ENCODE measurements at places on chromosomes 3 and 15.
A peak's percentile ranks its signal among the peaks of the same experiment; 100 is the strongest.

DNA sequence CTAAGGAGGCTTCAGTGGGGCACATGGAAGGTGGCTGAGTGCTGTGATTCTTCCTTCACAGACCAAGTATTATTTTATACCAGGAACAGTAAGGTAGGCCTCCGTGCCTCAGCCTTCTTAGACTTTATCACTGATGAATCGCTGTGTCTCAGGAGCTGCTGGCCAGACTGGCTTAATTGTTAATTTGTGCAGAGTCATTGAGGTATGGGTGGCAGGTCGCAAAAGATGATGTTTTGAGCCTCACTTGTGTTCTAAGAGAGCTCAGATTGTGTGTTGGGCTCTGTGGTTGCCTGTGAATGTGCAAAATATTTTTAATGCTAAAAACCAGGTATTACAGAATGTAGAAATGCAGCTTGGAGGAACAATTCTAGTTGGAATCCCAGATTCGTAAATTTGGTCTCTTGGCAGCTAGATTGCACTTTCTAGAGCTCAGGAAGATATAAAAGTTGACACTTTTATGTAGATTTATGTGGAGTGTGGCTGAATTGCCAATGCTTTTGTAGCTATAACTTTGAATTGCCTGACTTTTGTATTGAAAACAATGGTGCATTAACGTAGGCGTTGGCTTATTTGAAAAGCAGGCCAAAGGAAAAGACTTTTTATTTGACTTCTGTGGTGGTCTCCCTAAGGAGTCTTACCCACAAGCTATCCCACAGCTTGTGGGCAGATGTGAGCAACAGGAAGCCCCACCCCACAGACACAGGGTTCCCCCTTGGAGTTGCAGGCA lies 53.4 kb downstream of the LARS2 start:
- DNase-seq = peak; percentile 30

- DNase-seq = no peak
Measured at GRCh38 chr3:166123576-166123975, 286.4 kb upstream of the BCHE start.

DNA sequence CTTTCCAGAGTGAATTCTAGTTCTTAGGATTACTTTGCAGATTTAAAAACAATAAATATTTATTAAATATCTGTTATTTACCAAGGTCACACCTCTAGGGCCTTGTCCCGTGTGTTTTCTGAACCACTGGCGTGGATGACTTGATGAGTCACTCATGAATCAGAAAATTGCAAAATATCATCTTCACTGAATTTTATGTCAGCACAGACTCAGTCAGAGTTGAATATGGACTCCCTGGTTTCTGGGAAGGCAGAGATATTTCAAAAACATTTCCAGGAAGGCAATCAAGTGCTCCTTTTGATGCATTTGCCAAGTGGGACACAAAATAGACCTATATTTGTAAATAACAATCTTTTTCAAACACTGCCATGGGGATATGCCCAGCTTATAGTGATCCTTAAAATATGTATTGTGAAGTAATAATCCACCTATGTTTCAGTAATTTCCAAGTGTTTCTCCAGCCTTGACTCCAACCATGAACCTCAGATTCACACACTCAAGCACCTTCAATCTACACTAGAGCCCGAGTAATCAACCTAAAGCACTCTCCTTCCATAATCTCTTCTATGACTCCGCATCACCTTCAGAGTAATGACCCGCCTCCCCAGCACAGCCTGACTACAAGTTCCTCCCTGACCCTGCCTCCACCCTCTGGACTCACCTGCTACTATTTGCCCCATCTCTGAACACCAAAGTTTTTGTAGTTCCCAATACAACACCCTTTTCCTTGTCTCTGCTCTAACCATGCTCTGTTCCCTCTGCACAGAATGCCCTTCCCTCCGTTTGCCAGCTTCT lies 24.3 kb downstream of the DPH3 start:
- DNase-seq = no peak

- DNase-seq = no peak
Measured at GRCh38 chr3:114450008-114450596, 156.3 kb downstream of the TIGIT start.

GRCh38 chr15:97461226-97461625 lies 499.3 kb upstream of the ARRDC4 start:
- DNase-seq = no peak

DNA sequence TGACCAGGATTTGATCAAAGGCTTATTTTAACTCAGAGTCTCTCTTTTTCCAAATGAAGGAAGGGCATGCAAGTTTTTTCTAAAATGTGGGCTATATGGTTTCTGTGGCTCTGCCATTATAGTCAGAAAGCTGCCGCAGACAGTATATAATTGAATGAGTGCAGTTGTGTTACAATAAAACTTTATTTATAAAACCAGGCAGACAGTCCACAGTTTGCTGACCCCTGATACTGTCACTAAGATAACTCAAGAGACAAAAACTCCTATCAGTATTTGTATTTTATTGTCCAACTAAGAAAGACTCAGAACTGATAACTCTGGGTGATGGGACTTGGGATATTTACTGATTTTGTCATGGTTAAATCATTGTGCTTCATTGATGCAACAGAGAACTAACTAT lies 4.9 kb downstream of the ALDH1A2 start:
- no peak for DNase-seq

- no peak for DNase-seq
Measured at GRCh38 chr3:50649451-50649931, 25.2 kb upstream of the DOCK3 start.

DNA sequence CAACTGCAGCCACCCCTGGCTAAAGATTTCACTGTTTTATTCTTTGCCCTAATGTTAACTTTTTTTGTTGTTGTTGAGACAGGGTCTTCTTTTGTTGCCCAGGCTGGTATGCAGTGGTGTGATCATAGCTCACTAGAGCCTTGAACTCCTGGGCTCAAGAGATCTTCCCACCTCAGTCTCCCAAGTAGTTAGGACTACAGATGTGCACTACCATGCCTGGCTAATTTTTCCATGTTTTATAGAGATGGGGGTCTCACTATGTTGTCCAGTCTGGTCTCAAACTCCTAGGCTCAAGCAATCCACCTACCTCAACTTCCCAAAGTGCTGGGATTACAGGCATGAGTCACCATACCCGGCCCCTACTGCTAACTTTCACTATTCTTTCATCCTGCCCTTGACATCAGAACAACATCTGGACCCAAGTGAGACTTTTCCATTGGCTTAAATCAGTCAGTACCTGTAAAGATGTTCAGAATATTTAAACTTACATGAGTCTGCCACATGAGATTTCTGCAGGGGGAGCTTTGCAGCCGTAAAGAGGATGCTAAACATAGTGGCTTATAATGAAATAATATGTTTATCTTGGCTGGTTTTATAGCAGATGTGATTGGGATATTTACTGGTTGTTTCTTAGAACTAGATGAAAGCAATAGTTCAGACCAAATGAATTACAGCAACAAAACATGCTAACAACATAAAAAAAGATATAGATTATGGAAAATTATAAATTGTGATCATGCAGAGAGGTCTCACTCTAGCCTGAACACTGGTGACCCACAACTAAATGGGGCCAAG lies 73.6 kb downstream of the HMG20A start:
- no peak for DNase-seq

- DNase-seq = no peak
Measured at GRCh38 chr3:126547721-126548120, 11.0 kb downstream of the C3orf22 start.

GRCh38 chr3:155416500-155417118 lies 123.1 kb upstream of the STRIT1 start:
- no peak for DNase-seq

GRCh38 chr3:122092460-122093165 lies 37.5 kb downstream of the CD86 start:
- DNase-seq = peak; percentile 33

DNA sequence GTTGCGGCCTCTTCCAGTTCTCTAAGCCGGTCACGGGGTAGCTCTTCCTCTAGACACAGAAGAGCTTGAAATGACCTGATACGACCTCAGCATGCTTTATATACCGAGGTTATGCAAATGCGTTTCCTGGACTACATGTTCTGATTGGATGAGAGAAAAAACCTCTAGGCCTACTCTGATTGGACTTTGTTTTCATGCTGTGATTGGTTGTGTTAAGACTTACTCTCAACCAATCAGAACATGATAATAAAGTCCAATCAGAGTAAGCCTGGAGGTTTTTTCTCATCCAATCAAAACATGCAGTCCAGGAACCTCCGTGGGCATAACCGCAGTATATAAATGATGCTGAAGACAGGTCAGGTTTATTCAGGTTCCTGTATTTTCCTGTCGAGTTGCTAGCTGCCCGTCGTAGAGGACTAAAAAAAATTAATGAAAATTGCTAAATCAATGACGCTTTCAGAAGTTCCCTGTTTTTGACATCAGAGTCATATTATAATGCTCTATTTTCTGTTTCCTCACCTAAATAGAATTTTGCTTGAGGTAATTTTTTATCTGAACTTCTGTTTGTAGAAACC lies 177.4 kb downstream of the POTEB3 start:
- no peak for DNase-seq

- DNase-seq = no peak
Measured at GRCh38 chr3:116000311-116000710, 377.0 kb downstream of the GAP43 start.

GRCh38 chr3:127337001-127337400 lies 49.2 kb upstream of the PRR20G start:
- no peak for DNase-seq

DNA sequence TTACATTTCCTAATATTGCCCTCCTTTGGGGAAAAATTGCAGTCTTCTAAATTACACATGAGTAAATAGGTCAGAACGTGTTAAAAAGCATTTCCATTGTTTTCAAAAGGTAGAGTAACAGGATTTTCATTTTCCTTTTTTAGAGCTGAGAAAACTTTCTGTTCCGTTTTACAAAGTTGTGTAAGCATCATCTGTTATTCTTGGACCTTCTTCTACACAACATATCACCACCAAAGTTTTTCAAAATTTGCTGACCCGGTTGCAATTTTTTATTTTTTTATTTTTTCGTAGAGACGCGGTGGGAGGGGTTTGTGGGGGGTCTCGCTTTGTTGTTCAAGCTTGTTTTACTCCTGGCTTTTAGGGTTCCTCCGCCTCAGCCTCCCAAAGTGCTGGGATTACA lies 1.1 kb downstream of the CCDC39 start:
- no peak for DNase-seq

GRCh38 chr3:152073267-152073666 lies 195.5 kb upstream of the MBNL1 start:
- DNase-seq = no peak

DNA sequence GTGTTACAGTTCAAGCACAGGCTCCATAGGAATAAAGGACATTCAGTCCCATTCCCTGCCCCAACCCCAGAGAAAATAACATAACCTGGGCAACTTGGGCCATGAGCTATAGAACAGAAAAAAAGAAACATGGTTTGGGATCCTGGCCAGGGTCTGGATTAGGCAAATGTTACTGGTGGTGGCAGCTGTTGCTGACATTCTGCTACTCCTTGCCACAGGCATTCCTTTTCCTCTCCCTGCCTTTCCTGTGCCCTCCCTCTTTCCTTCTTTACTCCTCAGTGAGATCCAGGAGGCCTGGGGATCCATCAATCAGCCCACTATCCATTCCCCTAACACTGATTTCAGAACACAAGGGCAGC lies 129.1 kb downstream of the NTRK3 start:
- DNase-seq = no peak

DNA sequence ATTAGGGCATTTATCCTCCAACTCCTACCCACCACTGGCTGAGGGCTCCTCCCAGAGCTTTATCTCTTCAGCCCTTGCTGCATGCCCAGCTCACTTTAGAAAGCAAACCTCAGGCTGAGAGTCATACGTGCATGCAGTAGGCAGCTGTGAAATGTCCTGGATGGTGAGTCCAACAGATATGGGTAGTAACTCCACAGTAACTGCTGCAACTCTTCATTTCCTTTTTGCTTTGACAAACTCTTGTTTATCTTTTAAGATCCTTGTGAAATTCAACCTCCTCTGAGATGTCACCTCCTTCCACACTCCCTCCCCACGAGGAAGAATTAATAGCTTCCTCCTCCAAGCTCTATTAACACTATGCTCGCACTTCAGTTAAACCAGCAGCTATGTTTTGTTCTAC lies 35.9 kb upstream of the CTNNB1 start:
- DNase-seq = no peak

DNA sequence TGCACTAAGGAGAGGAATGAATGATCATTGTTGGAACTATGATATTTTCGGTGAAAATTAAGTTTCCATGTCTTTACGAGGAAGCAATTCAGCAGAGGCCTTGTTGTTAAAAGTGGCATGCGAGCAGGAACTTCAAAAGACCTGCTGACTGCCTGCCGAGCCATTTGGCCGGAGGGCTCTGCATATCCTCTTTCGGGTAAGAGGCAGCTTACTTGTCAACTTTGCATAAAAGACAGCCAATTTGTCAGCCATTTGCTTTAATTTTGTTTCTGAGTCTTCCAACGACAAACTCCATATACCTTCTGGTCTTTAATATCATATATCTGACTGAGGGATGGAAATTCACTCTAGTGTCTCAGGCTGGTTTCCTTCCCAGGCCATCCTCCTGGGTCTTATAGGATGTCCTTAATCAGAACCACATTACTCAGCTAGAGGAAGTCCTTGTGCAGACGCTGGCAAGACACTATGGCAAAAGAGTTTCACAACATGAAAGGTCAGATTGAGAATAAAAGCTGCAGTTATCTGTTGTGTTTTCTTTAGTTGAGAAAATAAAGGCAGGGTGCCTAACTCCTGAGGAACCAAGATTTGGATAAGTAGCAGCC lies 128.7 kb upstream of the WNT5A start:
- DNase-seq = peak; percentile 42

GRCh38 chr3:24687671-24688070 lies 193.0 kb upstream of the THRB start:
- no peak for DNase-seq

- no peak for DNase-seq
Measured at GRCh38 chr3:40605960-40606359, 81.2 kb downstream of the ZNF621 start.

DNA sequence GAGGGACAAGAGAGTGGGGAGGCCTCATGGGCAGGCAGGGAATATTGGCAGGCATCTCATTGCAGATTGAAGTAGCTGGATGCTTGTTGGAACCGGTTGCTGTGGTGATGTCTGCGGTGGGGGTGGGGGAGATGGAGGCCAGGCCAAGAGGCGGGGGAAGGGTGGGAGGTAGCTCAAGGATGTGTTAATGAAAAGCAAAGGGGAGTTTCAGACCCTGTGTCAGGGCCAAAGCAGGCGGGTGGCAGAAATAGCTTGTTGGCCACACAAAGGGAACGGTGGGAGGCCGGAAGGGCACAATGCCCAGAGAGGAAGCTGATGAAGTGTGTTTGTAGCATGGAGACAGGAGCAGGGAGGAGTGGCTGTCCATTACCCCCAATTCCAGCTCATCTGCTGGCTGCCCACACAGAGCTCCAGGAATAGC lies 28.0 kb downstream of the CCDC33 start:
- DNase-seq = no peak

GRCh38 chr3:4532535-4533112 lies 39.5 kb downstream of the ITPR1 start:
- DNase-seq = no peak

Measured in HEK293T (cell line).